ENCODE measurements at places on chromosomes 7 and 10.

DNA sequence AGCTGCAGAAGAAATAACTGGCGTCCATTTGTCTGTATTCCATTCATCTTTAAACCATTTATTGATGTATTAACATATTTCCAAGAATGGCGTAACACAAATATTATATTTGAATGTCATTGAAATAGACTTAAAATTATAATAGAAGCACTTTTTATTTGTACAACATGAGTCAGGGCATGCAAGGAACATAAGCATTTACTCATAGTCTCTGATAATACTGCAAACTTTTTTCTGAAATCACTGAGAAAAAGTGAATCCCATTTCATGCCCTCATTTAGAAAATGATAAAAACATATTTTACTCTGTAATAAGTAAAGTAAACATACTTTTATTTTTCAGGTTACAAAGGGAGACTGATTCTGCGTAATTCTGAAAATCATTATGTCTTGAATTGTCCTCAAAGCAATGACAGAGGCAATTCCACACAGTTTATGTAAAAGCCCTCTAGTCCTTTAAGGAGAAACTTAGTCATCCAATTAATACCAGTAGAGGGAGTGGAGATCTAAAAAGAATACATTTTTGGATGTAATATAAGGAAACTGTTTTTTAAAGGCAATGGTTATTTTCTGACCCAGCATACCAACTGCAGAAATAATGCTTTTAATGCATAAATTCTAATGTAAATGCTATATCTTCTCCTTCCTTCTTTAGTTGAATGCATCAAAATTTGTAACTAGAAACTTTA lies 58.1 kb downstream of the AGMO start:
- DNase-seq, result no peak

DNA sequence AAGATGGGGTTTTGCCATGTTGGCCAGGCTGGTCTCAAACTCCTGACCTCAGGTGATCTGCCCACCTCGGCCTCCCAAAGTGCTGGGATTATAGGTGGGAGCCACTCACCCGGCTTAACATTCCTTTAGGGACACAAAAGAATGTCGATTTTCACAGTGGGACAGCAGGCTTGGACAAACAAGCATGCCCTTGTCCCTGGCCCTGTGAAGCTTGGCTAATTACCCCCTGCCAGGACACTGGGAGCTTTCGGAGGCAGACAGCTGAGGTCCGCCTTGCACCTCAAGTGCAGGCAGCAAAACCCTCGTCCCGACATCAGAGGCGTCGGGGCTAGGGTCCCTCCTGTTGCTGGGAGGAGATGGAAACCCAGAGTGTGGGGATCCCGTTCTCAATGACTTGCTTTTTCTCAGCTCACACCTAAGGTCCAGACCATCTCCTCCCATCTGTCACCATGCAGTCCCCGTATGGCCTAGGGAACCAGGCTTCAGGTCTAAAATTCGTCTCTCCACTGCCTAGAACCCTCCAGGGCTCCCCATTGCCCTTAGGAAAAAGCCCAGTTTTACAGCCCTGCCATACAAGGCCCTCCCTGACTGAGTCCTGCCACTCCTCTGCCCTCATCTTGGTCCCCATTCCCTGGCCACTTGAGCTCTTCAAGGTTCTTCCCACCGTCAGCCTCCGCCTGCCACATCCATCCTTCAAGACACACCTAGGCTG lies 6.3 kb upstream of the CLIP2 start:
- no peak for DNase-seq

DNA sequence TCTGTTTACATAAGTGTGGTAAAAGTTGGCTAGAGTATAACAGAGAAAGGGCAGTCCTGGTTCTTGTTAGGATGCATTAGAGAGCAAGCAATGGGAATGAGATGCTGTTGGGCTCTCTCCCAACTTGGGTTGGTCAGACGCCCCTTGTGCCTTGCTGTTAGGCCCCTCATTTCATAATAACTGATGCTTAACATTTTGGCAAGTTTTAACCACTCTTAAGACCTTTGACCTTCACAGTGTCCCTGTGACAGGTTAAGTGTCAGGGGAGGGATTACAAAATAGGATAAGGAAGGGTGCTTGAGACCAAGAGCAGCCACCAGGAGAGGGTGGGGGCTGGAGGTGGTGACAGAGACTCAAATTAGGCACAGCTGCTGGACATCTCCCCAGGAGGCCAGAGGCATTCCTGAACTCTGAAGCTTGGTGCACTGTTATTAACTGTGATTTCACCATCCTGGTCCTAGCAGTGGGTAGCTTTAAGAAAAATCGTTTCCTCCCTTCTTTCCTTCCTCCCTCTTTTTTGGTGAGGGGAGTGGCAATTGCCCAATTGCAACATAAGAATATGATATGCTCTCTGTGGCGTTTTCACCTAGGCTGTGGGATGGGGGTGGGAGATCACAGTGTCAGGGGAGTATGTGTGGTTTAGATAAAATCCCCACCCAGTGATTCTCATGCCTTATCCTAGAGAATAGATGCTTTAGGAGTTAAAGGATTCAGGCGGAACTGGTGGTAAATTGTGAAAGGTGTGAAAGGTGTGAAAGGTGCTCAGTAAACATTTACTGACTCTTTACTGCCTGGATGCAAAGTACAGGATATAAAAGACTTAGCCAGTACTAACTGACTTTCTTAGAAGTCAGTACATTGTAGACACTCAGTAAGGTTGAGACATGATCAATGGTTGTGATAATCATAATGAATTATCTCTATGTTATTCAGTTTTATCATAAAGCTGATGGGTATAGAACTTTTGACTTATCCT lies 270.5 kb downstream of the BICC1 start:
- no peak for DNase-seq

DNA sequence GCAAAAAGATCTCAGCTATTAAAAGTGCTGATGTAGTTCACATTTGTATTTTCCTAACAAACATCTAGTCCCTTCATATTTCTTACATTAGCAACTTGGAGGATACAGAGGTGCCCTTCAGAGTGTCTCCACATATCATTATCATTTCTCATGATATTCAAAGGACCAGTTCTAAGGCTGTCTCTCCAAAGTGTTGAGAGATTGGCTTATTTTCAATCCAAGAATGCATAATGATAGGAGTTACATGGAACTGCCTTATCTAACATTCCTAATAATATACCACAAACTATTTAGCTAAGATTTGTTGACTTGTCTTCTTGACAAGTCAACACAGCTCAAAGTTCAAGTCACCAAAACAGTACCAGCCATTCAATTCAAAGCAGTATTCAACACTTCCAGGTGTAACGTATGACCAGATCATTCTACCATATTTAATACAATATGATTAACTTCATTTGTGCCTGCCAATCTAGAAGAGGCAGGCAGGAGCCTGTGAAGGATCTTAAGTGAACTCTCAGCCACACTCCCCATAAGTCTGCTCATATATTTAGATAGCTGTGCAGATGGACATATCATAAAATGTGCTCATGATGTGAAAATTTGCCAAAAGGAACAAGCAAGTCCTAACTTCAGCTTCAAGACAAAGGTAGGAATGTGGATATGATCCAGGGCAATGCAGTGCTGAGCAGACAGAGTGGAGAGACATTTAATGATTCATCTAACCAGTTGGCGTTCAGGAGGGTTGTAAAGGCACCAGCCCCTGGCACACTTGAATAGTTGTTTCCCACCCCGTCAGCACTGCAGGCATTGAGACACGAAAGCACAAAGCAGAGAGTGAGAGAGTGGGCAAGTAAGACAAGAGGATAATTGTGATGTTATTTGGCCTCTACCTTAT lies 108.3 kb downstream of the MTERF1 start:
- DNase-seq, result no peak

GRCh38 chr7:26492816-26493215 lies 201.2 kb downstream of the SNX10 start:
- DNase-seq, result no peak

All from activated T-helper 1 cell treated with anti-CD3 and anti-CD28 coated beads, Interleukin-2, amount 50 U/mL, for 16 hours (primary cell).